Right cardiac atrium (tissue), 5 donors: ENCODE measurements at places on chromosomes 3 and 15.

GRCh38 chr3:105764378-105765307 is 104.2 kb downstream of the CBLB start:
- no peak for DNase-seq

GRCh38 chr3:111903067-111903511 is 44.0 kb downstream of the PHLDB2 start:
- no peak for DNase-seq

DNA sequence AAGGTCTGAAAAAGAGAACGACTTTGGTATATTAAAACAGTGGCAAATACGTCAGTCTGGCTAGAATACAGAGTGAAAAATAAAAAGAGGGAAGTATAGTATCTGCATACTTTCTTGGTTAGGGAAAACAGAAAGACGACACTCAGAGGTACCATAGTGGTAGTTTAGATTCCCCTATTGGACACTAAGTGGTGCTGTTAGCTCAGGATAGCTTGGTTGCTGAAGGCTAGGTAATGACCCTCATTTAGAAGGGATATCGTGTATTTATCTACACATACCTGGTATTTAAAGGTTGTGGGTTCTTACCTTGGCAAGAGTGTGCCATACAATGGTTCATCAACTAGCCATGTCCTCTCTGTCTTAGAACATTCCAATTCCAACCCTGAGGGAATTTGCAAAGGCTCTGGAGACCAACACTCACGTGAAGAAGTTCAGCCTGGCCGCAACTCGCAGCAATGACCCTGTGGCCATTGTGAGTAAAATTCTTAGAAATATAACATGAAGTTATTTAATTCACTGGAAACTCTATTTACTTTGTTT is 31.0 kb downstream of the TMOD2 start:
- no peak for DNase-seq

DNA sequence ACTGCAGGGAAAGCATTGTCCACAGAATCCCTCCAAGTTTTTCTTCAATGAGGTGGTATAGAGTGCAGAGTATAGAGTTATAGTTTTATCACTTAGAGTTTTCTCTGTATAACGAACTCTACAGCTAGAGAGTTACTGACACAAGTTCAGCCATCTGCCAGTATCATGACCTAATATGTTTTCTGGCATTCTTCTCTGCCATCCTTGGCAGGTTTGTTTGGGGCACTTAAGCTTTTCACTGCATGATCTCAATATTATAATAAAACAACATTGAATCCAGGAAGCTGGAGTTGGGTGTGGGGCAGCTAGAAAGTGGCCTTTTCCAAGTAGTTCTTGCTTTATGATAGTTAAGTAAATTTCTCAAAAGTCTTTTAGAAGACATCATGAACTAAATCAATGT is 743.5 kb upstream of the ARPP21 start:
- no peak for DNase-seq
